ENCODE measurements at places on chromosomes 1 and 21.

DNA sequence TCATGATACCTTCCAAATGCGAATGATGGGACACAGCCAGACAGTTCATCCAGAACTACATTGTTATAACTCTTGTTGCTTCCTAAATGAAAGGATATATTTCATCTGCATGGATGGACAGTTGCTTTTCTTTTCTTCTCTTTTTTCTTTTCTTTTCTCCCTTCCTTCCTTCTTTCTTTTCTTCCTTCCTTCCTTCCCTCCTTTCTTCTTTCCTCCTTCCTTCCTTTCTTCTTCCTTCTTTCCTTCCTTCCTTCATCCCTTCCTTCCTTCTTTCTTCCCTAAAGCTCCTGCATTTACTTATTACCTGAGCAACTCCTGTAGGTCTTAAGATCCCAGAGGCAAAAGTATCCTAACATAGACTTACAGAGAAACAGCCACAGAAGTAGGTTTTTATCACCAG, 221.6 kb downstream of the DUSP10 start:
- H3K4me1 ChIP-seq = no peaks in the 10 kb centered on the region
- H3K27me3 ChIP-seq = no peaks in the 10 kb centered on the region
- no peak for DNase-seq
- no peaks in the 10 kb centered on the region for H3K36me3 ChIP-seq

GRCh38 chr1:14842891-14843290, 244.4 kb downstream of the KAZN start:
- H3K36me3 ChIP-seq = no peaks in the 10 kb centered on the region
- no peak overlapping the region for H3K27ac ChIP-seq
- H3K27me3 ChIP-seq = no peaks in the 10 kb centered on the region
- DNase-seq = no peak

DNA sequence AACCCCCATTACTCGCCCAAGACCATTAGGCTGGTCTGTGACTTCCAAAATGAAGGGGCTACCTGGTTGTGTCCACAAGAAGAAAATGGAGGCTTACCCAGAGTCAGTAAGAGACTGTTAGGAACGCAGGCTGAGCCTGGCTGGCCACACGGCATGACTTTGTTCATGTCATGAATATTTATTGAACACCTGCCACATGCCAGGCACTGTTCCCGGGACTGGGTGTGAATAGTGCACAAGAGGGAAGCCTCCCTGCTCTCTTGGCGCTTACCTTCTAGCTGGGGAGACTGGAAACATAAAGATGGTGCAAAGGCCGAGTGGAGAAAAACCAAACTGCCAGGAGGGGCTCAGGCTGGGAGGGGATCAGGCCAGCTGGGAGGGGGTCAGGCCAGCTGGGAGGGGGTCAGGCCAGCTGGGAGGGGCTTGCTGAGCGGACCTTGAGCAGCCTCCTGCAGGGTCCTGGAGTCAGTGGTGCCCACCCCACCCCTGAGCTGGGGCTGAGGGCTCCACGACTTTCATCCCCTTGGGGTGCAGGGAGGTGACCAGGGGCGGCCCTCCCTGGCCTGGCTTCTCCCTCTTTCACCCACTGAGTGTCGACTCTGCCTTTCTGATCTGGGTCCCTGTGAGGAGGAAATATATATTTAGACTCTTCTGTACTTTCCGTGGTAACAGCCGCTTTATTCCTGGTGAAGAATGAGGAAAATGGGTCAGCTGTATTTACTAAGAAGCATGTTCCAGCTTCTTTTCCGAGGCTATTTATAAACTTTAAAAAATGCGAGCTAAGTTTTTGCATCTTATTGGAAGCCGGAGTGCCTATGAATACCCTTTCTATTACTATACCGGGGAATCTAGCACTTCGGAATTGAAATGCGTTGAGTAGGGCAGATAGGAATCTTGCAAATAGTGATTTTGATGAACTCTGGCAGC, 139.0 kb downstream of the CAMTA1 start:
- no peaks in the 10 kb centered on the region for H3K4me1 ChIP-seq
- H3K27me3 ChIP-seq = no peaks in the 10 kb centered on the region
- no peak for DNase-seq
- no peak overlapping the region for H3K4me3 ChIP-seq
- H3K36me3 ChIP-seq = no peaks in the 10 kb centered on the region
- H3K27ac ChIP-seq = no peak overlapping the region

GRCh38 chr1:76371941-76372340, 297.4 kb downstream of the ST6GALNAC3 start:
- H3K4me3 ChIP-seq = no peak overlapping the region
- H3K4me1 ChIP-seq = no peaks in the 10 kb centered on the region
- H3K27me3 ChIP-seq = peaks cover 4% of the 10 kb centered on the region

DNA sequence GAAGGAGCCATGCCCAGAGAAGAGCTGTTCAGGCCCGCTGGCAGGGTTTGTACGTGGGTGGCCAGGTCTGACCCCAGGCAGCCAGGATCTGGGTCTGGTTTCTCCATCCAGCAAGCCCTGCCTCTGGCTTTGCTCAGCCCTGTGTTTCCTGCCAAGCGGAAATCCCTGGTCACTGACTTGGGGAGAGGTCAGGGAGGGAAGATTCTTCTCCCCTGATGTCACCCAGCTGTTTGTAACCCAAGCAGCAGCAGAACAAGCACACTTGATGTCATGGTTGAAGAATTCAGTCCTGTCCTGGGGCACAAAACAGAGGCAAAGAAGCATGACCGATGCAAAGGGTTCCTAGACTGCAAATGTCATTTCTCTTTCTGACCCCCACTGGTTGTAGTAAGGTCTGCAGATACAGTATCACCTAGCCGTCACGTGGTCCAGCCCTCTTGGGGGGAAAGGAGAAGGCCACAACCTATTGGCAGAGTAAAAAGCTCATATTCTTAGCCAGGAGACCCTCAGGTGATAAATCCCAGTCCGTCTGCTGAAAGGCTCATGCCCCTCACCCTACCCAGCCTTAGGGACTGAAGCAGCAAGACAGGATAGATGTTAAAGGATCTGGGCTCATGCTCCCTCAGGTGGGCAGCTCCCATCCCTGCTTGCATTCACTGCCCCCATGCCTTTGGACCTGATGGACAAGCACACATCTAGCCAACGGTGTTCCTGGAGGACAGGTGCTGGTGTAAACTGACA, 120.9 kb downstream of the SYT2 start:
- H3K4me3 ChIP-seq = no peak overlapping the region
- peaks cover 74% of the 10 kb centered on the region for H3K4me1 ChIP-seq
- DNase-seq = peak; percentile 95
- peak overlapping the region; percentile 94 for H3K27ac ChIP-seq

GRCh38 chr1:20867847-20868246, 80.7 kb upstream of the HP1BP3 start:
- H3K4me1 ChIP-seq = peaks cover 4% of the 10 kb centered on the region
- no peak overlapping the region for H3K27ac ChIP-seq
- no peak for DNase-seq
- peaks cover 32% of the 10 kb centered on the region for H3K36me3 ChIP-seq
- H3K4me3 ChIP-seq = no peak overlapping the region

- no peak for DNase-seq
- H3K27ac ChIP-seq = no peak overlapping the region
- no peaks in the 10 kb centered on the region for H3K27me3 ChIP-seq
- no peak overlapping the region for H3K4me3 ChIP-seq
These were observed 186.8 kb upstream of the MAP1LC3C start for GRCh38 chr1:242185731-242186130.

- DNase-seq = no peak
- H3K27ac ChIP-seq = no peak overlapping the region
- no peaks in the 10 kb centered on the region for H3K36me3 ChIP-seq
- H3K4me3 ChIP-seq = no peak overlapping the region
These were observed 41.3 kb downstream of the ARID4B start for GRCh38 chr1:235286667-235287066.

GRCh38 chr1:223102797-223103533, 40.1 kb downstream of the TLR5 start:
- no peak for DNase-seq
- H3K27me3 ChIP-seq = no peaks in the 10 kb centered on the region
- H3K4me3 ChIP-seq = no peak overlapping the region
- no peak overlapping the region for H3K27ac ChIP-seq
- H3K4me1 ChIP-seq = no peaks in the 10 kb centered on the region
- H3K36me3 ChIP-seq = no peaks in the 10 kb centered on the region

GRCh38 chr1:111475701-111476100, 1.9 kb downstream of the C1orf162 start:
- no peaks in the 10 kb centered on the region for H3K36me3 ChIP-seq
- no peaks in the 10 kb centered on the region for H3K4me1 ChIP-seq
- no peaks in the 10 kb centered on the region for H3K27me3 ChIP-seq
- no peak overlapping the region for H3K4me3 ChIP-seq
- no peak overlapping the region for H3K27ac ChIP-seq

- no peak overlapping the region for H3K4me3 ChIP-seq
- peaks cover 26% of the 10 kb centered on the region for H3K4me1 ChIP-seq
- H3K36me3 ChIP-seq = no peaks in the 10 kb centered on the region
- H3K27me3 ChIP-seq = no peaks in the 10 kb centered on the region
- H3K27ac ChIP-seq = no peak overlapping the region
These were observed 41.8 kb downstream of the C1orf21 start for GRCh38 chr1:184428604-184429003.

DNA sequence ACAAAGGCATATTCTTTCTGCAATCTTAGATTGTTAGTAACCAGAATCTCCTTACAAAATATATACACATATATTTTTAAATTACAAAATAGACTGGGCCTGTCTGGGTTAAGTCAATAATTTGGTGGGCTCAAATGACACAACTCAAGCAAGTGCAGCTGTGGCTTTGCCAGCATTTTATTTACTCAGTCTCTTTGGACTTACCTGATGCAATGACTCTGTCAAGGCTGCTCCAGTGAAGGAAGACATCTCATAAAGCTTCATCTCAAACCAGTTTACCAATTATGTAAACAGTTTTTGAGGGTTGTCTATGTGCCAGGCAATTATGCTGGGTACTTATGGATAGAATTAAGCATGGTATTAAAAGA, 22.8 kb upstream of the ABCA4 start:
- no peak overlapping the region for H3K4me3 ChIP-seq
- no peak for DNase-seq
- H3K4me1 ChIP-seq = no peaks in the 10 kb centered on the region
- no peak overlapping the region for H3K27ac ChIP-seq

DNA sequence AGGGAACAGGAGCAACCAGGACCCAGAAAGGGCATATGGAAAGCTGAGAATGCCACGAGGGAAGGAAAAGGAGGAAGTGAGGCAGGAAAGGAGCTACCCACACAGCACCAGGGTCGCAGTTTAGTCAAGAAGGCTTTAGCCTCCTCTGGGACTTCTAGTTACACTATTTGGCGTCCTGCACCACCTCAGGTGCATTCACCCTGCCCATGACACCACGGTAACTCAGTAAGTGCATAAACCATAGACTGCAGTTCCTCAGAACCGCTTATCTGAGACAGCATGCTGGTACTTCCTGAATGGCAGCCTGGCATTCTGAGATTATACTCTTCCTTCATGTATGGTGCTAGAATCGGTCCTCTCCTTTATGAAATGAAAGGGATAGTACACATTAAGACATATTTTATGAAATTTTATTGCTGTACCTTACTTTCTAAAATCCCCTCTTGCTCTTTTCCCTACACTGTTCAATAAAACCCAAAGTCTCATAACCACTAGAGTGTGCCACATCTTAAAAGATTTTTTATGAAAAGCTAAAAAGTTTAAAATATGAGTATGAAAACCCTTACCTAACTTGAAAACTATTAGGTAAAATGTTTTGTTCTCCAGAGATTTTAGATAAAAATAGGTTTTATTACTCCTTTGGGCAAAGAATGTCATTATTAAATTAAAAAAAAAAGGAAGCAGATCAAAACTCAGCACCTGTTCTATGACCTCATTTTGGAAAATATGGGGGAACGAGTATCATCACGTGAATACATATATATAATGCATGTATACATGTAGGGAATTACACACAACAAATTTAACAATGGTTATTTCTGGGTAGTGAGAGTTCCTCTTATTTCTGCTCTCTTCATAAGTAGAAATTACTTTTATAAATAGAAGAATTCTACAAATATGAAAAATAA, 67.3 kb downstream of the VAV3 start:
- no peaks in the 10 kb centered on the region for H3K27me3 ChIP-seq
- H3K27ac ChIP-seq = no peak overlapping the region
- H3K36me3 ChIP-seq = no peaks in the 10 kb centered on the region
- no peak for DNase-seq

DNA sequence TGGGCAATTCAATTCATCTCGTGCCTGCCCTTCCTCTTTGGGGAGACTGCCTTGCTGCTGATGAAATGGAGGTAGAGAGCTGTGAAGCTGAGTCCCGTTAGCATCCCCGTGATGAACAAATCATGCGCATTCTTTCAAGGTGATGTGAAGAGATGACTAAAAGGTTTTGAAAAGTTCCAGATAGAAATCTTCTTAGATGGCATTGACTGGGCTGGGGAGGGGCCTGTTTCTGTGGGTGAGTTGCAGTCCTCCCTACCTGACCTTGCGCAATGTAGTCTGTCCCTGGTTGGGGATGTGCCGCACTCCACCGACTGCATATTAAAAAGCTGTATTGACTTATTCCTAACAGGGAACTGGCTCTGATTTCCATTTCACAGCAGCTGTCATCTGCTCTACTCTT, 49.6 kb downstream of the ST6GALNAC3 start:
- H3K27me3 ChIP-seq = no peaks in the 10 kb centered on the region
- no peak for DNase-seq
- H3K4me1 ChIP-seq = peaks cover 2% of the 10 kb centered on the region
- no peak overlapping the region for H3K27ac ChIP-seq

GRCh38 chr1:45018599-45019230, 6.7 kb downstream of the UROD start:
- H3K27ac ChIP-seq = no peak overlapping the region
- no peak for DNase-seq
- H3K4me1 ChIP-seq = no peaks in the 10 kb centered on the region

DNA sequence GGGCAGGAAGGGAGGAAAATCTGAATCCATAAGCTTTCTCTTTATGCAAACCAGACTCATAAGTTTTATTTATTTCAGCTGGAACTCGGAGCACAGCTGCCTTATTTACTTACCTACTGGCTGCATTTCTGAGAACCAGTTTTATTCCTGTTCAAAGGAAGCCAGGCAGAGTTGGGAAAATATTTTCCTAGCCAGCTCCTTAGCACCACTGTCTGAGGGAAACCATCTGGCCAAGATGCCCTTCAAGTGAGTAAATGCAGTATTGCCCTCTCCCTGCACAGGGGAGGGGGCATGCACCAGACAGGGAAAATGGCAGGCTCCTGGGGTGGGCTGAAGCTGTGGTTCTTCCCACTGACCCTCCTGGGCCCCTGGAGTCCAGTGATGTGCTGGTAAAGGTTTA, 28.9 kb upstream of the FMOD start:
- DNase-seq = no peak
- H3K27ac ChIP-seq = no peak overlapping the region
- no peak overlapping the region for H3K4me3 ChIP-seq
- no peaks in the 10 kb centered on the region for H3K36me3 ChIP-seq
- H3K4me1 ChIP-seq = no peaks in the 10 kb centered on the region
- H3K27me3 ChIP-seq = no peaks in the 10 kb centered on the region

- no peaks in the 10 kb centered on the region for H3K36me3 ChIP-seq
- no peaks in the 10 kb centered on the region for H3K27me3 ChIP-seq
- peaks cover 3% of the 10 kb centered on the region for H3K4me1 ChIP-seq
These were observed 16.9 kb upstream of the RAB3B start for GRCh38 chr1:52007215-52008002.

All from RWPE2 (cell line).